ENCODE measurements at places on chromosomes 5 and 9.

- DNase-seq, result no peak
Observed at GRCh38 chr5:116763987-116764866, 189.6 kb upstream of the SEMA6A start.

GRCh38 chr9:126442636-126443035, 116.0 kb downstream of the MVB12B start:
- DNase-seq, result no peak

GRCh38 chr5:169763376-169764017, 126.4 kb downstream of the DOCK2 start:
- DNase-seq, result no peak

DNA sequence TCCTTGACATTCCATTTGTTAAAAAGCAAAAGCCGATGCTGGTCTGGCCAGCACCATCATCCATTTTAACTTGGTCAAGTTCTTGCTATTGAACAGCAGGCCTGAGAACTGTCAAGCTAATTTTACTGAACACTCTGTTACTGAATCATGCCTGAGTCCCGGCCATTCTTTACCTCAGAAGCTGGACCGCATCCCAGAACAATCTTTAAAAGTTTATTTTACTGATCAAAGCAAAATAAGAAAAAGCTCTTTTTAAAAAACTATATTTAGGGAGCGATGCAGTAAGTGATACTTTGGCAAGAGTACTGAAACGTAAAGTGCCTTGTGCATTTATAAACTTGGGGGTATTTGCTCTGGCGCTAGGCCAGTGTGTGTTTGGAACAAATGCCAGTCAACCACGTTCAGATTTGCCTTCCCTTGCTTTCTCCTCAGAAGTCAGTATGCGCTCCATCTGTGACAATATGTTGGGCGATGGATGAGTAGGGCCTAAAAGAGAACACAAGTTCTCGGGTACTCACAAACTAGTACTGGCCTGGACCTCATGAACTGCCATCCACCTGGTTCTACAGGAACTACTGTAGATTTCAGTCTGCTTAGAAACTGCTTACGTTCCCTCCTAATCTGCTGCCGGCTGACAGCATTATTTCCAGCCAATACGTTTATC, 161.9 kb downstream of the MAPKAP1 start:
- DNase-seq, result no peak

GRCh38 chr5:13359344-13359743, 585.1 kb downstream of the DNAH5 start:
- DNase-seq, result no peak

- DNase-seq, result no peak
Observed at GRCh38 chr5:128881502-128882018, 83.7 kb upstream of the SLC27A6 start.

GRCh38 chr9:90870621-90871326, 69.2 kb downstream of the SYK start:
- peak; percentile 46 for DNase-seq

DNA sequence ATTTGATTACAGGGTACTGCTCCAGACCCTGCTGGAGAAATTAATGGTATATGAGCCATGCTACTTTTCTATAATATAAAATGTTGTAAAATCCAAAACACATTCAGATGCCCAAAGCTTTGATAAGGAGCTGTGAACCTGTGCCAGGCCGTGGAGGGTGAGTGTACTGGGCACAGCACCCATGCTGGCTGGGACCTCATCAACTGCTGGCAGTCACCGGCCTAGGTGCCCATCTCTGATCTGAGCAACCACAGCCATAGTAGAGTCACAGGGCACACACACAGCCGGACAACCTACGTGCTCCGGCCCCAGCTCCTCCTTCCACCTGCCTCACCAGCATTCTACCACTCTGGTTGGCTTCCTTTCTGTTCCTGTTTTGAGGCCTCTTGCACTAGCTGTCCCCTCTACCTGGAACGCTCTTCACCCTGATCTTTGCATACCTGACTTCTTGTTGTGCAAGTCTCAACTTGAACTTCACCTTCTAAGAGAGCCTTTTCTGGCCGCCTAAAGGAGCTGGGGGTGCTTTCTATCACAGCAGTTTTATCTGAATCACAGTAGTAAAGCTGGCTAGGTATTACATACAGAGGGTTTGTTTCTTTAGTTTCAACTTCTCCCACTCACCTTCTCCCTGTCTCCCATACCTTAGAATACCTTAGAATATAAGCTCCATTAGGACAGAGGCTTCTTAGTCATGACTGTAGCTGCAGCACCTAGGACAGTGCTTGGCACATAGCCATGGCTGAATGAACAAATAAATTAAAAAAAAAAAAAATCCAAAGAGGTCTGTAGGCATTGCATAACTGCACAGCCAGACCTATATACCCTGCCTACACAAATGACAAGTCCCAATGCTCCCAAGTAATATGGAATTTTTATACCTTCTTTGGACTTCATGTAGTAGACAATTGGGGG, 51.7 kb downstream of the MED27 start:
- no peak for DNase-seq

DNA sequence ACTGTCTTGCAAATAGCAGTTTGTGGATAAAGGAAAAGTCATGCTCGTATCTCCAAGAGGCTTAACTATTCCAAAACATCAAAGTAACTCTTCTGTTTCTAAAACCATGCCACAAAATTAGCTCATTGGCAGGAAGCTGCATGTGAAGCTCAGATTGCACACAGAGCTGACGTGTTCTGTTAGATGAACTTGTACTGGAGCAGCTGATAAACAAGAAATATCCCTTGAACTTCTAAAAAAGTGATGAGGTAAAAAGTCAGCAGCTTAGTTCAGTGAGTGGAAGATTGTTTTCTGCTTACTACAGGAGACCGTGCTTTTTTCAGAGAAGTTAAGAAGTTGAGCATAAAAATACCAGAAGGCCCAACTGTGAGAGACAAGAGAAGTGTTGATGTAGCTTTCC, 113.2 kb downstream of the SLC12A2 start:
- DNase-seq, result peak; percentile 10

GRCh38 chr5:180105827-180106312, 34.3 kb upstream of the RNF130 start:
- no peak for DNase-seq

DNA sequence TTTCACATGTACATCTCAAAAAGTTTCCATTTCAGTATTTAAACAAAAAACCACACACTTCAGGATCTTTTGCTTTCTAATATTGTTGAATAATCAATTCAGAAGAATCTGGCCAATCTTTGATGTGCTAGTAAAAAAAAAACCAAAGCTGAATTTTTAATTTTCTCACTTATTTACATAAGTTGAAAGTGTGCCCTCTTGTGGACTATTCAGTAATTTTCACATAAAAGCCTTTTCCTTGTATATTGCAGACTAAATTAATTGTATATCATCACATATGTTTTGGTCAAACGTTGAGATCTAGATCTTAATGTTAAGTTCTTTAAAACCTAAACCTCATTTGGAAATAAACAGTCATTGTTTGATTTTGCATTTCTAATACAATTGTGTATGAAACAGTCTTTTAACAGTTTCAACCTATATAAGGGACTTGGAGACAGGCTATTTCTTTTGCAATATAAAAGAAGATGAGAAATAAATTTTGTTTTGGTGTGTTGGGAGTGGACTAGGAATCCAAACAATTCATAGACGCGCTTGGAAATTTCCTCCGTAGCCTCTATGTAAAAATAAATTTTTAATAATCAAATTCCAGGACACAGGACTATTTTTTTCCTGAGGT, 68.1 kb downstream of the NIPBL start:
- peak; percentile 58 for DNase-seq

GRCh38 chr9:134172198-134173126, 8.1 kb upstream of the RNU6ATAC start:
- DNase-seq, result no peak

DNA sequence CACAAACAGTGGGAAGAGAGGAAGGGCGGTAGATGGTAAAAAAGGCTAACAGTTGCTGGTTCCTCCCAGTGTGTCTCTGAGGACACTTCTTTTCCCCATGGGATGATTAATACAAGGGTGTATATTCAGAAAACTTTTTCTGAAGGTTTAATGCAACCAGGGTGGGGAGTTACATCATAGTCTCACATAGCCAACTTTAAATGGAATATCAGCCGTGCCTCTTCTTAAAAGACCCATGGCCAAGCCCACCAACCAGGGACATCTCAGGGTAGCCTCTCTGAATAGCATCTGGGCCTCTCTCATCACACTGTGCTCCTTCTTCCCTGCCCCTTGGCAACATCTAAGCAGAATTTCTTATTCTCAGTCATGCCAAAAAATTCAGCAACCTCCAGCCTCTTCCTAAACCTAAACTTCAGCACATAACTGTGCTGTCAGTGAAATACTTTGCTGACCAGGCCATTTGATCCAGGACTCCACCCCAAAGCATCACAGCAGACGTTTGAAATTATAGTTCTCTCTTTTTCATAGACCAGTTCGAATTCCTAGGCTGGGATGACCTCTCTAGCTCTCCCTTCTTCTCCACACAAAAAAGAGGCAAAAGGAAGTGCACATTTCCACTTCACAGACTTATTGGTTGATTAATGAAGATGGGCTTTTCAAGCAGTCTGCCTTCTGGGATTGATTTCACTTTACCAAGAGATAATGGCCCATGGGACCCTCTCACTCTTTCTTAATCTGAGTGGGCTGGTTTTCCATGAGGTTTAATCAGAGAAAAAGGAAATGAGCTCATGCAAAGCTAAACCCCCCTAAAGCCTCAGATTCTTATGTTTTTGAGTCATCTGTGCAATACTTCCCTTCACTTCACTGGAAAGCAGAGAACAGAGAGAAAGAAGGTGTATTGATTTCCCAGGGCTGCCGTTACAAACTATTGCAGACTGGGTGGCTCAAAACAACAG, 85.1 kb upstream of the RAI14 start:
- DNase-seq, result no peak

DNA sequence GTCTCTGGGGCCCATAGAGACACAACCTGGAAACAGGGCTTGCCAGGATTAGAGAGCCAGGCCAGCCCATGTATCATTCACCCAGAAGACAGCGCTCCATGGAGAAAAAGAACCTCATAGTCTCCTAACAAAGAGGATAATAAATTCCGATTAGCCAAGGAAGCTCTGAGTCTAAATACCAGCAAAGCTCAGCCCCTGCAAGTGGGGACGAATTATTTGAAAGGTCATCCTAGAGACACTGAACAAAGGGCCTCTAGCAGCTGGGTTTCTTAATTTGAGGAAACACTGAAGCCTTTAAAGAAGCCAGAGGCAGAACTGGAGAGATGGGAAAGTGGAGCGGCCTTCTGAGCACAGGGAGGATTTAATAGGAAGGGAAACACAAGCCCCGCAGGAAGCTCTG, 287.1 kb upstream of the ZNF462 start:
- no peak for DNase-seq

All from CD4-positive, alpha-beta T cell treated with Interleukin-1 beta for 1 hour (primary cell).